ENCODE measurements at places on chromosomes 4 and X. TPM values are rescaled to one million over a fixed set of nuclear protein-coding genes. Genes with fewer than 3 reads are reported as not detected.

- no peak for DNase-seq
These were observed 52.8 kb downstream of the APOO start for GRCh38 chrX:23854945-23855344.

PLS3 gene
- 40.8 TPM for total RNA-seq

DNA sequence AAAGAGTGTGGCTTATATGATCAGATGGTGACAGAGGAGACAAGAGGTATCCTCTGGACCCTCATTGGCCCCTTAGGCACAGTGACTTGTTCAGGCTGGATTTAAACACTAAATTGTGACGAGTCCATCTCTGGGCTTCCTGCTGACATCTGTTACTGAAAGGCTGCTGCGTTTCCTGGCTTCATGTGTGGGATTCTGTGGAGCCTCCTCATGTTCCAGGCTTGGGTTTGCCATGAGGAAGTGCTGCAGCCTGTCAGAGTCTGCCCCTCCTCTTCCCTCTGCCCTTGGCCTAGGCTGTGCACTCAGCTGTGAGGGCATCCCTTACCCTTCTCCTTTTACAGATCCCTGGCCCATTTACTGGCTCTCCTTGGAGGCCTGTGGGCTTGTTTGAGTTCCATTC, 159.1 kb upstream of the TTC29 start:
- DNase-seq, result no peak

- no peak for DNase-seq
These were observed 57.4 kb upstream of the PITX2 start for GRCh38 chr4:110680265-110680664.

DNA sequence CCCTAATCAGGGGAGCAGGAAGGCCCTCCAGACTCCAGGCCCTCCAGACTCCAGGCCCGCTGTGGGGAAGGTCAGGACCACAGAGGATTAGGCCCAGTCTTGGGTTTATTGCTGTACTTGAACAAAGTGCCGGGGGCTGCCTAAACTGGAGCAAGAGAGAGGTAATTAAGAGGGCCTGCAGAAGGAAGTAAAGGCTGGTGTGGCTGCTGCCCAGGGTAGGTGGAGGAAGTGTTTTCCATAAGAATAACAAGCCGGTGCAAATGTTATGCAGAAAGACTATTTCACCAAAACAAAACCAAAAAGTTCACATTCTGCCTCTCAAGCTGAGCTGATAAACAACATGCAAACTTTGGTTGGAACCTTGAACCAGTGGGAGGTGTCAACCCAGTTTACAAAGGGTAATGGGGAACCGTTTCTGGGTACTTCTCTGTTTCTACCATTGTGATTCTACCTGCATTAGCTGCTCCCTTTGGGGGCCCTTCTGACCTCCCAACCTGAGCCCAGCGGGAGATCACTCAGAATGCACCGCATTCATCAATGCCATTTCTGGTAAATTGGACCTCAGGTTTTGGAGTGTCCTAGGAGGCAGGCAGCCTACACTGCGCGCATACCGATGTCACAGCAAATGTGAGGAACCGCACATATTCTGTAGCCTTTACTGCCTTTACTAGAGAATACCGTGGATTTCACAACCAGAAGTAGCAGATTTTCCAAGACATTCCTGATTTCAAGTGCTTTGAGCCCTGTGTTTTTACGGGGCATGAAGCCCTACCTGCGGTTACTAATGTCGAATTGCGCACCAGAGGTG, 59.7 kb upstream of the BCOR start:
- DNase-seq, result no peak

DNA sequence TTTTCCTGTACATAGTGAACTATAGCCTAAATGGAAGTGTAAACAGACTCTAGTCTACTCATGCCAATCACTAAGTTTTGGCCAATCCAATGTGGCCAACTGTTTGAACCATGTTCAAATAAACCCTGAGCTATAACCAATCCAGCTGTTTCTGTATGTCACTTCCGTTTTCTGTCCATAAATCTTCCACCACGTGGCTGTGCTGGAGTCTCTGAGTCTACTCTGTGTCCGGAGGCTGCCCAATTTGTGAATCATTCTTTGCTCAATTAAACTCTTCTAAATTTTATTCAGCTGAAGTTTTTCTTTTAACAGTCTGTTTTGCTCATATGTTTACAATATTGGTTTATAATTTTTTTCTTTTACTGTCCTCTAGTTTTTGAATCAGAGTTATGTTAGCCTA, 112.3 kb upstream of the BANK1 start:
- DNase-seq, result no peak

GRCh38 chrX:88355252-88355651, 391.8 kb upstream of the CPXCR1 start:
- no peak for DNase-seq

DNA sequence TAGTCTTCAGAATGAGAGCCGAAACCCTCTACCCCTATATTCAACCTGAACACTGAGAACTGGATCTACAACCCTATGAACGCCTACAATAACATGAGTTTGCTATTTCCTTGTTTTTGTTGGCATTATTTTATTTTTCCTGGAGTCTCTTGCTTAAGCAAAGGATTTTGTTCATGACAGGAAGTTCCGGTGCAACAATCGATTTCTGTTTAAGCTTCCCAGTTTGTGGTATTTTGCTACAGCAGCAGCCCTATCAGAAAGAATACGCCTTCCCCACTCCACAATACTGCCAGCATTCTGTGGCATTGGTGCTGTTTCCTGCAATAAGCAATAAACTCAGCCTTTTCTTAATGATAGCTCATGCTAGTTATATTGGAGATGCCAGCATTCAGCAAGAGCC, 60.9 kb downstream of the NPY5R start:
- no peak for DNase-seq

IL21 gene
- total RNA-seq, result not detected

DNA sequence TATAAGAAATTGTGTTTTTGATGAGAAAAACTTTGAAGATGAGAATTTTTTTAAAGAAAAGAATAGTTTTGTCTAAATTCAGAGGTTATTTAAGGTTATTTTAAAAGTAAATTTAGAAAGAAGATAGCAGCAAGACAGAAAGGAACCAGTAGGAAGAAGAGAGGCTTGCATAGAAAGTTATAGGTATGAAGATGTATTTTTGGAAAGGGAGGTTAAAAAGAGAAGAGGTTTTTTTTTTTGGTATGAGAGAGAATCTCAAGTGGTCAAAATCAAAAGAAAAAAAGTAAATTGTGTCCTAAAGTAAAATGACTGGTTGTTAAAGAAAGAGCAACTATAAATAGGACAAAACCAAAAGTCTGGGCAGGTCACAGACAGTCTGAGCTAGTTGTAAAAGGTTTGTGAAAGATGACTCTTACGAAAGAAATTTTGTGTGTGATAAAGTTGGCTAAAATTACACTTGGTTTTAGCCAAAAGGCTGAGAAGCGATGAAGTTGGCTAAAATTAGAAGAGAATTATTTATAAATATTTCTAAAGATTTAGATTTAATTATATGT, 16.4 kb upstream of the EIF4E start:
- DNase-seq, result no peak

GRCh38 chr4:91924625-91925024, 379.1 kb upstream of the GRID2 start:
- no peak for DNase-seq

CLDN2 gene
- not detected for total RNA-seq

DNA sequence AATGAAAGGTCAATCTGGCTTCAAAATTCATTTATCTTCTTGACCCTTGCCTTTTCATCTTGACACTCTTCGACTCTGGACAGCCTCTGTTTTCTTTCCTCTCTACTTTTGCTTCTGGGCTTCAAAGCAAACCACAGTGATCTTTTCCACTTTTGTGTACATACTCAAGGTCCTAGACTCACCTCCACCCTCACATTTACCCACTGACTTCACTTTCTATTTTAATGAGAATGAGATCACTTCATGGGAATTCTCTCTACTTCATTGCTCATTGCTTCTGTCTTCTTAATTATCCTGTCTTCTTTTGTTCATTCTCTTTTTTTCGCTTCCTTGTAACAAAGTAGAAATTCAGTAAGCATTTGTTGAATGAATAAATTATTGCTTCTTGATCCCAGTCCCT, 330.1 kb upstream of the HAND2 start:
- no peak for DNase-seq

PPA2 gene
- 95.3 TPM for total RNA-seq

DNA sequence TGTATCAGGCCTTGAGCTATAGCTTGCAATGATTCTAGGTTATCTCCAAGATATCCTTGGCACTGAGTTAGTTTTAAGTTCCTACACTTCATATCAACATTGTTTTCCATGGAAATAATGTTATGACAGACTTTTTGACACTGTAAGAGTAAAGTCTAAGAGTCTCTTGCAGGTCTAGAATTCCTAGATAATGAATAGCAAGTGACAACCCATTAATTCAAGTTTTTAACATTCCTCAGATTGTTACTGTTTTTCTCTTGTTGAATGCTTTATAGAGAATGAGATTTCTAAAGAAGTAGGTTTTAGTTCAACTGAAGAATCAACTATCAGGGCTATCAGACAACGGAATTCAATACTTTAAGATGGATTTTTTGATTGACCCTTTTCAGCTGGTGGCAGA, 276.1 kb downstream of the PPP3CA start:
- DNase-seq, result no peak

BMP15 gene
- total RNA-seq, result not detected

DNA sequence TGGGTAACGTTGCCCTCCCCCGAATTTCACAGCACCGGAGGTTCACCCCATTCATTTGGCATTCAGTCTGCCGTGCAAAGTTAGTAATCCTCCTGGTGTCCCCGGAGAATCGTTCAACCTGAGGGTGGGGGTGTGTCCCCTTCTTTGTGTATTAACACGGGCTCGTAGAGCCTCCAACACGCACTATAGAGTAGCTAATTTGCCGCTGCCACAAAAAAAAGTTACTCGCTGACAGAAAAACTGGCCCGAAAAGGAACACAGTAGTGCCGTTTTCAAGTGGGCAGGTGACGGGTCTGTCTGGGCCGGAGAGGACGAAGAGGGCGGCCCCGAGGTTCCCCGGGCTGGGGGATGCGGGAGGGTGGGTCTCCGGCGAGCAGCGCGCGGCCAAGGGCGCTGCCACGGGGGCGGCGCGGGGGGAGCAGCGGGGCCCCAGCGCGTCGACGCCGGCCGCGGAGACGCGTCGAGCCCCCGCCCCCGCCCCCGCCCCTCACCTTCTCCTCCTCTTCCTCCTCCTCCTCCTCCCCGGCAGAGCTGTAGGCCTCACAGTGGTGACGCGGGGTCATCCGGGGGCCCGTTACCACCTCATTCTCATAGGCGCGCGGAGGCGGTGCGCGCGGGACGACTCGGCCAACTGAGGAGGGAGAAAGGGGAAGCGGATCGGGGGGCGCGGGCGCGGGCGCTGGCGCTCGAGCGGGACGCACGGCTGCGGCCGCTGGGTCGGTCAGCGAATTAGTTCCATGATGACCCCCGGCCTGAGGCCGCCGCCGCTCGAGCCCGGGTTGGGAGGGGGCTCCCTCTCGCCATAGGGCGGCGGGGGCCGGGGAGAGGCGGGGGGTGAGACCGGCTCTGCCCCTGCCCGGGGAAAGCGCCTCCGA, 571 bp downstream of the CCNI start:
- DNase-seq, result peak; percentile 88

GRCh38 chr4:25021216-25021615, 9.5 kb downstream of the LGI2 start:
- no peak for DNase-seq

DNA sequence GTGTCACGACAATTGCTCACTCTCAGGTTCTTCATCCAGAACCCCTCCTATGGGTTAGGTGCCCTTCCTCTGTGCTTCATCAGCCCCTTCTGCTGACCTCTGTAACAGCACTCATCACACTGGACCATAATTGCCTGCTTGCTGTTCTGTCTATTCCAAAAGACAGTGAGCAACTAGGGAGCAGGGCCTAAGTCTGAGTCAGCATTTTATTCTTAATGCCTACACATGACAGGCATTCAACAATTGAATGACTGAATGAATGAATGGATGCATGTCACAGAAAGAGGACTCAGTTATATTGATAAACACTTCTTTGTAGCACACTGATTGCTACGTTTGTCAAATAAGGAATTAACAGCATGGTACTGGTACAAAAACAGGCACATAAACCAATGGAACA, 317.0 kb downstream of the ZIC3 start:
- no peak for DNase-seq

- DNase-seq, result no peak
These were observed 136.8 kb downstream of the TET2 start for GRCh38 chr4:105283501-105283900.

ABLIM2 gene
- 28.3 TPM for total RNA-seq

DNA sequence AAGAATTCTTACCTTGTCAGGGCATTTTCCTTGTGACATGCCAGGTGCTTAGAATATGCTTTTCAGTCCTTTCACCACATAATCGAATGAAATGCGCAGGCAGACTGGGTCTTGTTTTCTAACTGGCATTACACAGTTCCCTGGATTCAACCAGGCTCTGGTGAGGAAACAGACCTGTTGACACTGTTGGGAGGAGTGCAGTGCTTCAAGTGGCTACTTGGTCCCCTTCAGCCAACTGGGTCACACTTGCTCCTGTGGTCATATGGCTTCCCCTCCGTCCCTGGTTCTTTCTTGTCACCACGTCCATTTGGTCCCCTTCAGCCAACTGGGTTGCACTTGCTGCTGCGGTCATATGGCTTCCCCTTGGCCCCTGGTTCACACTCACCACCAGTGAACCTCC, 9.7 kb downstream of the SMIM20 start:
- no peak for DNase-seq

DNA sequence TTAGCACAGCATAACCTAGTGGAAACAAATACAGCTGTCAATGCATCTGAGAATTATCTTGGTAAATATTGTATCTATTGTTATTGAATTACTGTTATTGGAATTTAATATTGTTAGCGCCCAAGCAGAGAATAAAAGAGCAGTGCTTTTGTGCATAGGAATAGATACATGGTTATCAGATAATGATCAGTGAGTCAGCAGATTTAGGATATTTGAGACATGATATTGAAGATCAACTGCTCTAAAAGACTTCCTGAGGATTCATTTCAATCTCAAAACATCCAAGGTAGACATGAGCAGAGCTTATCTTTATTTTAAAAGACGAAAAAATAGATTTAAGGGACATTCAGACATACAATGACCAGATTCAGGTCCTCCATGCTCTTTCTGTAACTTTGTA, 10.6 kb upstream of the H2AZ1 start:
- DNase-seq, result no peak

GRCh38 chr4:153082322-153083301, 121.6 kb upstream of the TRIM2 start:
- no peak for DNase-seq

All from left ventricle myocardium superior (tissue), 1 donor.